ENCODE measurements at places on chromosomes 2 and 18.

GRCh38 chr2:70083344-70084156 lies 3.7 kb upstream of the PCBP1 start:
- DNase-seq: peak; percentile 53

DNA sequence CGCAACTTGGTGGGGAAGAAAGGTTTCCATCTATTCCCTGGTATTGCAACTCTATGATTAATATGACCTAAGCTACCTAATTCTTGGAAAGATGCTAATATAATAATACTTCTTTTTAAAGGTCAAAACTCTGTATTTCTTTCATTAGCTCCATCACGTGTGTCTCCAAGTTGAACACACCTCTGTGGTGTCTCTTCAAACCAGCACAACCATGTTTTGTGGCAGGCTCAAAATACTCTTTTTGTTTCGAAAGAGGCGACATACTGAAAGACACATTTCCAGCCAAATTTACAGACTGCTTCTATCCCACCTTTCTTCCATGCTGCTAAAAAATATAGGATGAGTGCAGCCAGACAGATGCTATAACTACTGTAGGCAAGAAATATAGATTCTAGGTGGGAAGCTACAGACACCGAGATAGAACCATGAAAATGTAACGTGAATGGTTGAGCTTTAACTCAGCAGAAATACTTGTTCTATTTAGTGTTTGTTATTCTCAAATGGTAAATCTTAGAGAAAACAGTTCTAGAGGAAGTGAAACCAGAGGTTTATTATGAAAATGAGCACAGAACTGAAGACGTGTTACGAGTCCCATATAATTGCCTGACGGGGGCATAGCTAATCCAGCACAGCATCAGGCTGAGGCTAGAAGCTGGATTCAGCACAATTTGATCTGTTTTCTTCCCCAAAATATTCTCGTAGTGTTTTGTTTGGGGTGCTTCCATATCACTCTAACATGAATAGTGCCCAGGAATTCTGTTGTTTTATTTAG lies 991.5 kb upstream of the FANCL start:
- DNase-seq: peak; percentile 18

DNA sequence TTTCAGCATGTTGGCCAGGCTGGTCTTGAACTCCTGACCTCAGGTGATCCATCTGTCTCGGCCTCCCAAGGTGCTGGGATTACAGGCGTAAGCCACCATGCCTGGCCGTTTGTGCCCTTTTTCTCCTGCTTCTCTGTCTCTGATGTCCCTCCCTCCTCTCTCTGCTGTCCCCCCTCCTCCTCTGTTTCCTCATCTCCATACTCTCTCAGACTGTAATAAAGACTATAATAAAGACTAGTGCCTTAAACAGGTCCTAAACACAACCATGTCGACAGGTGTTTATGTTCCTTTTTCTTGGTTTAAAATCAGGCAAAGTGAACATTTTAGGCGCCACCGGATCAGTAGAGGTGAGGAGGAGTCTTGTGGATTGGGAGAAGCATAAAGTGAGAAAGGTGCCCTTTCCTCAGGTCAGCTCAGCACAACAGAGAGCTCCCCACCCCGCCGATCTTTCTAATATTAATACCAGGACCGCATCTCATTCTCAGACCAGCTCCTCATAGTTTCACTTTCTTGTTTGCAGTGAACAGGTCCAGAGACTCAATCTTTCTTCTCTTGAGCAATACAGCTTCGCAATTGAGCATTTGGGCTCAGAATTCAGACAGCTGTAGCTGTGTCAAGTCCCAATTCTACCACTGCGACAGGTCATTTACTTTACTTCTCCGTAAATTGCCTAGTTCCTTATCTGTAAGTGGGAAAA lies 23.7 kb downstream of the TIMM21 start:
- DNase-seq: no peak

GRCh38 chr2:33426666-33427231 lies 49.7 kb upstream of the RASGRP3 start:
- DNase-seq: no peak

DNA sequence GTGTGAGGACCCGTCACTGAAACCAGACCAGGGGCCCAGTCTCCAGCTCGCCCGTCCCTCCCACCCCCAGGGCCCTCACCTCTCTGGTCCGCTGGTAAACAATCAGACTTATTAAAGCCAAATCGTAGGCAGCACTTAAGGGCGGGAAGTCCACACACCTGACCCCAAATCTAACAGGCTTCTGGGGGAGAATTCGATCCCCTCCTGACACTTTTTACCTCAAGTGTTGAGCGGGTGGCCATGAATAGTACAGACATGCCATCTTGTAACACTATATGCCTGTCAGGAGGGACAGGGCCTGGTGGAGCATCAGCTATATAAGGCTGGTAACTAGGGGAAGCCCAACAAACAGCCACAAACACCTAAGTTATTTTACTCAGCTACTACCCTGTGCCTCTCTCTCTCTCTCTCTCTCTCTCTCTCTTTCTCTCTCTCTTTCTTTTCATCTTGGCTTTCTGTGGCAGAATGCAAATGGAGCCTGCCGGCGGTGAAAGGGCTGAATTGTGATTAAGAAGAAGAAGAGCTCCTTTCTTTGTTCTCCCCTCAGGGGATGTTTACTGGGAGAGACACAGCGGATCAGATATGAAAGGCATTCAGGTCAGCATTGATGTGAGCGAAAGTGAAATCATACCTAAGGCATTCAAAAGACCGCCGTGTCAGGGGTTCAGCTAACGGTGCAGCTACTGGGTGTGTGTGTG lies 9.5 kb downstream of the ZEB2 start:
- no peak for DNase-seq

All from germinal center (tissue), 1 donor.